ENCODE measurements at places on chromosomes 2 and 18. TPM values are rescaled to one million over a fixed set of nuclear protein-coding genes. Genes with fewer than 3 reads are reported as not detected.

Gene CD8B2
- not detected for total RNA-seq

Gene EFR3B
- total RNA-seq = 0.47 TPM

GRCh38 chr2:42328148-42328833 is 32.7 kb downstream of the COX7A2L start:
- no peaks in the 10 kb centered on the region for H3K4me1 ChIP-seq
- no peaks in the 10 kb centered on the region for H3K36me3 ChIP-seq
- no peak overlapping the region for H3K27ac ChIP-seq
- no peak overlapping the region for H3K4me3 ChIP-seq
- DNase-seq = no peak

- no peak overlapping the region for H3K4me3 ChIP-seq
- no peak for DNase-seq
- no peak overlapping the region for H3K27ac ChIP-seq
- no peaks in the 10 kb centered on the region for H3K36me3 ChIP-seq
- no peaks in the 10 kb centered on the region for H3K4me1 ChIP-seq
These were observed 1177.4 kb upstream of the LRRTM1 start for GRCh38 chr2:81481994-81482368.

- no peak overlapping the region for H3K27ac ChIP-seq
- no peak for DNase-seq
- H3K4me1 ChIP-seq = no peaks in the 10 kb centered on the region
These were observed 197.4 kb upstream of the SPHKAP start for GRCh38 chr2:228378696-228379425.
